Activated CD8-positive, alpha-beta T cell treated with anti-CD3 and anti-CD28 coated beads for 36 hours (primary cell): ENCODE measurements at places on chromosomes 13 and 19.

- DNase-seq, result no peak
These were observed 4.0 kb downstream of the PIK3R2 start for GRCh38 chr19:18156841-18157464.

DNA sequence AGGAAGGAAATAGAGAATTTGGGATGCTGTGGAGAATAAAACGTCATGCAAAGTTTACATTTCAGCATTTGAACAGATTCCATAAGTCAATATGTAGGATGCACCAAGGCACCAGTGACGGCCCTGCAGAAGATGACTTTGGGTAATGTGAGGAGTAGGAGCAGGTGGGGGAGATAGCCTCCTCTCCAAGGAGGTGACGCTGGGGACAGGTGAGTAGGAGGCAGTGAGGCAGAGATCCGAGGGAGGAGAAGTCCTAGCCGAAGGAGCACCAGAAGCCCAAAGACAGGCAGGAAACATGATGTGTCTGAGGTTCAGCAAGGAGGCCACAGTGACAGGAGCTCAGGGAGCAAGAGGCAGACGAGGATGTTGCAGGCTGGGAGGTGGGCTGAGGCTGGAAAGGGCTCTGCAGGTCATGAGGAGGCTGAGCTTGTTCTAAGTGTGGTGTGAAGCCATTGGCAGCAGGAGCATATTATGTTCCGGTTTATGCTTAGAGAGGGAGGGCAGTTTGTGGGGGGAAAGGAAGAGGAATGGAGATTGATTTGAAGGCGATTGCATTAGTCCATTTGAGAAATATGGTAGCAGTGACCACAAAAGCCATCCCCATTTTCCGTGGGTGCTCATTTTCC is 55.7 kb upstream of the C1QTNF9 start:
- peak; percentile 43 for DNase-seq

DNA sequence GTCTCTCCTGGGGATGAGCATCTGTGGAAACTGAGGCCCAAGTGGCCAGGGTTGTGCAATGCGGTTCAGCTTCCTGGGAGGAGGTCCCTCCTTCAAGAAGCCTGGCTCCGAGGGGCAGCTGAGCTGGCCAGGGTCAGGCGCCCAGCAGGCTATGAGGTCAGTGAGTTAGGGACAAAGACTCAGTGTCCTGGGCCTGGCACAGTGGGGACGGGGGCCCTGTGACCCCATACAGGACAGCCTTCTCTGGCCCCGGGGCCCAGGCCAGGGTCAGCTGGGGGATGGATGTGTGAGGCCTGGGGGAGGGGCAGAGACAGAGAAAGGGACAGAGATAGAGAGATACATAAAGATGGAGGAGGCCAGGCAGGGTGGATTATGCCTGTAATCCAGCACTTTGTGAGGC is 3.0 kb upstream of the IL12RB1 start:
- DNase-seq, result peak; percentile 27

DNA sequence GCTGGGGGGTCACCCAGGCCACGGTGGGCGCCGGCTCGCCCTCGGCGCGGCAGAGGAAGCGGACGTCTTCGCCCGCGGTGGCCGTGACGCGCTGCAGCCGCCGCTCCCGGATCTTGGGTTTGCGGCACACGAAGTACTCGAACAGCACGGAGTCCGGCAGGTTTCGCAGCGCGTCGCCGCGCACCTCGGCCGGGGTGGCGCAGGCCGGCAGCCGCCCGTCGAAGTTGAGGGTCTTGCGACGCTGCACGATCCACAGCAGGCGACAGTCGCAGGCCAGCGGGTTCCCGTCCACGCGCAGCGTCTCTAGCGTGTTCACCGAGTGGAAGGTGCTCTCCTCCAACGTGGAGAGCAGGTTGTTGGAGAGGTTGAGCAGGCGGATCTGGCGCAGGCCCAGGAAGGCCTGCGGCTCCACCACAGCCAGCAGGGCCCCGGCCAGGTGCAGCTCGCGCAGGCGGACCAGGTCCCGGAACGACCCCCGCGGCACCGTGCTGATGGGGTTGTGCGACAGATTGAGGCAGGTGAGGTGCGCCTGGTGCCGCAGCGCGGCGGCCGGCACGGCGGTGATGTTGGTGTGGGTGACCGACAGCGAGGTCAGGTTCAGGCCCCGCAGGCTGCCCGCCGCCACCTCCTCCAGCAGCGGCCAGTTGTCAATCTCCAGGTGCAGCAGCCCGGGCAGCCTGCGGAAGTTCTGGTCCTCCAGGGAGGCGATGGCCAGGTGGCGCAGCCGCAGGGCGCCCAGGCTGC is 8.6 kb upstream of the PEAK3 start:
- no peak for DNase-seq

DNA sequence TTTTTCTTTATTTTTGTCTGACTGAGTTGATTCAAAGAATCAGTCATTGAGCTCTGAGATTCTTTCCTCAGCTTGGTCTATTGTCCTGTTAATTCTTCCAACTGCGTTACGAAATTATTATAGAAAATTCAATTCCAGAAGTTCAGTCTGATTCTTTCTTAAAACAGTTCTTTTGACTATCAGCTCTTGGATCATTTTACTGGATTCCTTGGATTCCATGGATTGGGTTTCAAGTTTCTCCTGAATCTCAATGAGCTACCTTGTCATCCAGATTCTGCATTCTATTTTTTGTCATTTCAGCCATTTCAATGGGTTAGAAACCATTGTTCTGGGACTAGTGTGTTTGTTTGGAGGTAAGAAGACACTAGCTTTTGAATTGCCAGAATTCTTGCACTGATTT is 169.3 kb downstream of the PCDH20 start:
- no peak for DNase-seq

DNA sequence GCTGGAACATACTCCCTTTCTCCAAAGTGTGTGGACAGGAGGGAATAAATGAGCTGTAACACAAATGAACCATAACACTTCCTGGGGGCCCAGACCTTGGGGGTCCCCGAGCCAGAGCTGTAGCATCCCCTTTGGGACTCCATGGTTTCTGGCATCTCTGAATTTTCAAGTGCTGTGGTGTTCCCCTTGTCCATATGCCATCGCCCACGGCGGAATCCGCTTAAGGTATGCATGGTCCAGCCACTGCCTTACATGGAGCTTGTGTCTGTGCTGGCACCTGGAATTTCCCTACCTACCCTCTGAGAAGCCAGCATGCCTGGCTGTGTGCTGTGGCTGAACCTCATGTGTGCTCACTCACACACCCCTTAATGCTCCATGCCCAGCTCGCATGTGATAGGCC is 943.6 kb downstream of the SLITRK1 start:
- DNase-seq, result no peak

- DNase-seq, result no peak
These were observed 168.3 kb downstream of the PCDH20 start for GRCh38 chr13:61247149-61247936.
